ENCODE measurements at places on chromosomes 7 and 10.

GRCh38 chr10:93072225-93072712 lies 1.4 kb upstream of the CYP26A1 start:
- no peak for DNase-seq

DNA sequence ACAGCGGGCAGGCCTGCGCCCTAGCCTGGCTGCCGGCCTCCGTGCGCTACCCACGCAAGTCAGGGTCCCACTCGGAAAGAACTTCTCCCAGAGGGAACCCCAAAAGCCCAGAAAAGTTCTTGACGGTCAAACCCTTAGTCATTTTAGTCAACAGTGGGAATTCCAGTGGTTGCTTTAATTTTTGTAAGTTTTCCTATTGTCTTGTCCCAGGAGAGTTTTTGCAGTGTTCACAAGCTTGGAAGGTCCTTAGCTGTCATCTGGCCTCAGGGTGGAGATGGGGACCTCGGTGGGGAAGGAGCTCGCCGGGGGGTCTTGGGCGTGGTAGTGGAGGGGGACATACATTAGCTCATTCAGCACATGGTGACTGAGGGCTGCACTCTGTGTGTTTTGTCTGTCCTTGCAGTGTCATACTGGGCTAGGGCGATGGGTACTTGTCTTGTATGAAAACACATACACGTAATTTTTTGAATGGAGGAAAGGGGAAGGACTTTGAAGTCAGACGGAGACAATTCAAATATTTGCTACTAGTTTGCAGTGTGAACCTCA lies 736 bp downstream of the MINDY4 start:
- no peak for DNase-seq

GRCh38 chr10:78513330-78513729 lies 479.7 kb downstream of the RPS24 start:
- no peak for DNase-seq

DNA sequence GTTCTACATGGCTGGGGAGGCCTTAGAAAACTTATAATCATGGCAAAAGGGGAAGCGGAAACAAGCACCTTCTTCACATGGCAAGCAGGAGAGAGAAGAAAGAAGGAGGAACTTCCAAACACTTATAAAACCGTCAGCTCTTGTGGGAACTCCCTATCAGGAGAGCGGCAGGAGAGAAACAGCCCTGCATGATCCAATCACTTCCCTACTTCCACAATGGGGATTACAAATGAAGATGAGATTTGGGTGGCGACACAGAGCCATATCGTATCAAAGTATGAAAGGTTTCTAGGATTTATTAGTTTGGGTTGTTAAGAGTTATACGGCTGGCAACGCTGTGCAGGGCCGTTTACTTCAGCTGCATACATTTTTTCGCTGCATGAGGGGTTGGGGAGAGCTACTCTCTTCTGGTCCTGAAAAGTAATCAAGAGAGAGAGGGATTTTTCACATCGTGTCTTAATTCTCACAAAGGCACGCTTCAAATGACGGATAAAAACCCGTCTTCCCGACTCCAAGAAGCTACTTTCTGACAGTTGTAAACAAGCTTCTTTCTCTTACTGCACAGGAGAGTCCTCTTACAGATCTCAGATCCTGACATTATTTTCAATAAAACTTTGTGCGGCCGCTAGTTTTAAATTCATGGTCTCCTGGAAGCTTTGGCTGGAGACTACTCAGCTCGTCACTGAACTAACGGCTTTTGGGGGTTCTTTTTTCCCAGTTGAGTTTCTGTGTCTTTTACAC lies 751 bp upstream of the GTPBP10 start:
- no peak for DNase-seq

DNA sequence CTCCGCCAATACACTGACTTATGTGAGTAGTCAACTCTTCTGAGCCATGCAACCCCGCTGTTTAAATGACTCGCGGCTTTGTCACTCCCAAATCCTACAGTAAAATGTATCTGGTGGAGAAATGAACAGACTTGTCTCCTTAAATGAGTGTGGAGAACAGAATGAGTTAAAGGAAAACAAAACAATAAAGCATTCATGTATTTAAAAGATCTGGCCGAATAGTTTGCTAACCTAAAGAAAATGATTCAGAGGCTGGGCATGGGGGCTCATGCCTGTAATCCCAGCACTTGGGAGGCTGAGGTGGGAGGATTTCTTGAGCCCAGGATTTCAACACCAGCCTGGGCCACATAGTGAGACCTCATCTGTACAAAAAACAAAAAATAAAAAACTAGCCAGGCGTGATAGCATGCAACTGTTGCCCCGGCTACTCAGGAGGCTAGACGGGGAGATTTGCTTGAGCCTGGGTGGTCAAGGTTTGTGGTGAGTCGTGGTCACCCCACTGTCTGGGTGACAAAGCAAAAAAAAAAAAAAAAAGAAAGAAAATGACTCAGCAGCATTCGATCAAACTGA lies 86.5 kb upstream of the PFKP start:
- DNase-seq: no peak

DNA sequence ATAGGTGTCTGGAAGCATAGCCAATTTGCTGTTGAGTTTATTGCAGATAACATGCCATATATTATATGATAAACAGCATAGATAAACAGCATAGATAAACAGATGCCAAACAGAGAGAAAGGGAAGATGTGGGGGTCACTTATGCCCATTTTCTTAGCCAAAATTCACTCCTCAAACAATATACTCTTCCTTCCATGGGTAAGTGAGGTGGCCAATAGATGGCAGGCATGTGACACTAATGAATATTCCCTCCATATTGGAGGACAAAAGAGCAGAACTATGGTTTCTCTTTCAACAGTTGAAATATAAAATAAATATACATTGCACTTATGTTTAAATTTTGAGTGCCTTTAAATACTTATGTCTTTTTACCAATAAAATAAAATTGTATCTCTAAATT lies 1212.8 kb downstream of the REEP3 start:
- DNase-seq: no peak

GRCh38 chr7:147429961-147430360 lies 1160.6 kb upstream of the C7orf33 start:
- no peak for DNase-seq

DNA sequence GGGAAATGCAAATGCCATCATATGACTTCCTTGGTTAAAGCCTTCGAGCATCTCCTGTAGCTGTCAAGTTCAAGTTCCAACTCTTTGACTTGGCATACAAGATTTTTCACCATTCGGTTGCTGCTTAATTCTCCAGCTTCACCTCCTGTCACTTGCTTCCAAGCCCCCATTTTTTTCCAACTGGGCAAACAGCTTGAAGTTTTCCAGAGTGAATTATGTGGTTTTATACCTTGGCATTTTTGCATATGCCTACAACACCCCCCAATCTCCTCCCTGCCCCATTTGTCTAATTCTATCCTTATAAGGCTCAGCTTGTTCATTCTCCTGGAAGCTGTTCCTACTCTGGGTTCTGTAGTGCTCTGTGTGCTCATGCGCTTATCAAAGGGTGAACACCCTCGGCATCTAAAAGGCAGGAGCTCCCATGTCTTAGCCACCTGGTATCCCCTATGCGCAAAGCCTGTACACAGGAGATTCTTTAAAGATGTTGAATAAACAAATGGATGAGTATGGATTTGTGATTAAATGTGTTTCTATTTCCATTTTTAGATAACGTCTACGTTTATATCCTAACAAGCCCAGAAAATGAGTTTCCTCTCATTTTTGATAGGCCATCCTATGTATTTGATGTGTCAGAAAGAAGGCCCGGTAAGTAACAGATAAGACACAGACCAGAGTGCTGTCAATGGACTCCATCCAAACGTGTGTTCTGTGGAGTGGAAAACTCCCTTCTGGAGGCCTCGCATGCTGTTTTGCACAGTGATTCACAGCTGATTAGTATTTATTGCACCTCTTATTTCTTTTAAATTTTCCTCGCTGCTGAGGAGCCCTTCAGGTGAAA lies 52.5 kb downstream of the CDHR3 start:
- DNase-seq: no peak

- DNase-seq: no peak
Measured at GRCh38 chr10:22672319-22673090, 41.9 kb downstream of the PIP4K2A start.

DNA sequence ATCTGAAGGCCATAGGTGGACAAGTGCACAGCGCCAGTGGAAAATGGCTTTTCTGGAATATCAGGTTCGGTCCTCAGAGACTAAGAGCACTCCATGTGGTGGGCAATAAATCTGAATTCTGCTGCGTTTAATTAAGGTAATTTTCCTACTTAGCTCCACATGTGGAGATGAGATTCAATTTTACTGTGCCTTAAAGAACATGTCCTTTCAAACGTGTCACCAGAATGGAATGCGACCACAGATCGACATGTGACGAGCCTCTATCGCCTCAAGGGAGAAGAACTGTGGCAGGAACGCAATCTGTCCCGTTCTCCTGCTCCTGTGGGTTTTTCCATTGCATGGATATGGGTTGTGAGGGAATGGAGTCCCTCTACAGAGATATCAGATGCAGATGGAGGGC lies 205.3 kb upstream of the ZNF32 start:
- no peak for DNase-seq

GRCh38 chr10:20954519-20954918 lies 57.4 kb upstream of the NEBL start:
- no peak for DNase-seq

GRCh38 chr10:86168256-86168655 lies 198.3 kb downstream of the GRID1 start:
- no peak for DNase-seq

DNA sequence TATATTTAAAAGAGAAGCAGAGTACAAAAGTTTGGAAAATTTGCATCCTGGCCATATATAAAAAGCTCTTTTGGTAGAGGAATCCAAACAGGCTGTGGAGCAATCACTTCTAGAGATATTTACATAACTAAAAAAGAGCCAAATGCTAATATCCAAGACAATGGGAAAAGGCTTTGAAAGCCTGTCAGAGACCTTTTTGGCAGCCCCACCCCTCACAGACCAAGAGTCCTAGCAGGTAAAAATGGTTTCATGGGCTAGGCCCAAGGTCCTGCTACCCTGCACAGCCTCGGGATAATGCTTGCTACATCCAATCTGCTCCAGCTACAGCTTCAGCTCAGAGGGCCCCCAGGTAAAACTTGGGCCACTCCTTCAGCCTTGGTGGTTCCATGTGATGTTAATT lies 430.2 kb upstream of the KCND2 start:
- no peak for DNase-seq

GRCh38 chr10:117830205-117830604 lies 216.5 kb downstream of the RAB11FIP2 start:
- DNase-seq: no peak

DNA sequence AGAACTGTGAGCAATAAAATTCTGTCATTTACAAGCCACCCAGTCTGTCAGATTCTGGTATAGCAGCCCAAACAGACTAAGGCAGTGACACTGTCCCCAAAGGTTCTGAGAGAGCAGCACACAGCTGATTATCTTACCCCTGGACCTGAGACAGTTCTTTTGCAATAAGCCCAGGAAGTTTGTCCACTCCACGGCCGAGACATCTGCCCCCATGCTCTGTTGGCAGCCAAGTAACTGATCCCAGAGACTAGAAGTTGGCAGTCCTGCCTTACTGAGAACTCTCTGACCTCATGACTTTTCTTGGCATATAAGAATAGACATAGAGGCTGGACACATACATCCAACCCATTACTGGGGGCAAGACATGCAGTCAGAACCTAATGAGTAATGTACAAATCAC lies 243.0 kb upstream of the GRB10 start:
- DNase-seq: no peak

DNA sequence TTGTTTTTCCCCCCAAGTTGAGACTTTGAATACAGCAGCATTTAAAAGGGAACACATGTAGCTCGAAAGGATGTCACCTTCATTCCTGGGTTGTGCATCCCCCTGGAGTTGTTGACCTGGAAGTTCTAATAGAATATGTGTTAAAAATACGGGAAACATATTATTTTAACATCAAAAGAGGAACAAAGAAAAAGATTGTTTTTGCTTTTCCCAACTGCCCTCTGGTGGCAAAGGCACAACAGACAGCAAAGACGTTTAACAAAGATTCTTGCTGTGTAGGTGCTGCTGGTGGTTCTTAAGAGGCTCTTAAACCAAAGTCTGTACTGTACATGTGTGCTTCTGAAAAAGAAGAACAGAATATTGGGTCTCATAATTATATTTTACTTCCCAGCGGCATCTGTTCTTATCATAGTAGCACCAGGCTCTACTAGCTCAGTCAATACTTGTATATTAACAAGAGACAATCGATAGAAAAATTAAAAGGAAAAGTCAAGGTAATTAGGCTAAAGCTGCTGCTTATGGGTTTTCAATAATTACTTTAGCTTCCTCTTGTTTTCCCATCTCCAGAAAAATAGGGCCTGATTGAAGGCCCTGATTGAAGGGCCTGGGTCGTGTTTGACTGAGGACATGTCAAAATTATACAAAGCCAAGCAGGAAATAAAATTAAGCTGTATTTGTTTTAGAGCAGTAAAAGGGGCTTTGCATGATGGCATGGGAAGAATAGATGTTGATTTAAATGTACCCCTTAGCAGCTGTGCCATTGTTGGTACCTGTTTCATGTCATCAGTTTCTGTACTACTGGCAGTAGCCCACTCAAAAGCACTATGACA lies 384.2 kb upstream of the LRGUK start:
- no peak for DNase-seq

DNA sequence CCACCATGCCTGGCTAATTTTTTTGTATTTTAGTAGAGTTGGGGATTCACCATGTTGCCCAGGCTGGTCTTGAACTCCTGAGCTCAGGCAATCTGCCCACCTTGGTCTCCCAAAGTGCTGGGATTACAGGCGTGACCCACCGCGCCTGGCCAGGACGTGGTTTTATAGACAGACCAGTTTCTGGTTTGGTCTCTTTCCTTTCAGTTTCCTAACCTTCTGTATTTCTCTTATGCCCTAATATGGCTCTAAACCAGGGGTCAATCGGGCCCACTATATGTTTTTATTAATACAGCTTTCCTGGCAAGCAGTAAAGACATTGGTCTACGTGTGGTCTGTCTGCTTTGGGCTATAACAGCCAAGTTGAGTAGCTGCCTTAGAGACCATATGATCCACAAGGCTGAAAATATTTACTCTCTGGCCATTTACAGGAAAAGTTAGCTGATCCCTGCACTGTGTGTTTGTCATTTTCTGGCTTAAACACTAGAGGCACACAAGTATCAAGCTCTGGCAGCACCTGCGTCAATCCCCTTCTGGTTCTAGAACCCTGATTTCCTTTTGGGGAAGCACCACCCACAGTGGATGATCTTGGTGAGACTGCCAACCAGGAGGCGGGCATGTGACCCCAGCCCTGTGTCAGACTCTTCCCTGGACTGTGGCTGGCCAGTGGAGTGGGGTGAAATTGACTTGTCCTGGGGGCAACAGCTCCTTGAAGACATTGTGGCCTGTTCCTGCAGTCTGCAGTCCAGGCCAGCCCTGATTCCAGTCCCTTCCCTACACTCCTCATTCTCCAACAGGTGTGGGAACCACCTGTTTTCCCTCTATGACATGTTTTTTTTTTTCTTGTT lies 497.2 kb downstream of the PLXNA4 start:
- DNase-seq: no peak

GRCh38 chr10:4215963-4216575 lies 431.1 kb upstream of the KLF6 start:
- DNase-seq: no peak

- no peak for DNase-seq
Measured at GRCh38 chr7:134324107-134324506, 7.4 kb upstream of the SLC35B4 start.
